ENCODE measurements at places on chromosomes 5 and 9.

DNA sequence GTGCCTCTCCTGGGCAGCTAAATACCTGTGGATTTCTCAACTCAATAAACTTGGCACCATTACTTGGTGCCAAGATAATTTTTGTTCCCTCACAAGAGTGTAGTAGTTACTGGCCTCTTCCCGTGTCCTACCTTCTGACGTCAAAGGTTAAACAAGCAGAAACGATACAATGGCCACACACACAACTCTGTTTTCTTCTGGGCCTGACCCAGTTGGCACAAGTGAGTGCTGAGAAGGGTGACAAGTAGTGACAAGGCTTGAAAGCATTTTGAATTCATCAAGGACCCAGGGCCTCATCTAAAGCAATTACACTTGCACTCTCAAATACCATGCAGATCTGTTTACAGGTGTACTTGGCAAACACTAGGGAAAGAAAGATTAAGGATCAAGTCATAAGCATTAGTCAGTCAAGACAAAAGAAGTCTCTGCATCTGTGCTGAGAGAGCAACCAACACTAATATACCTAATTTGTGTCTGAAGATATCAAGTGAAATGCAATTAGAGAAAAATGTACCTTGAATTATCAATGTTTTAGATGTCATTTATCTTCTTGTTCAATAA is 30.8 kb downstream of the RASEF start:
- no peak for DNase-seq

DNA sequence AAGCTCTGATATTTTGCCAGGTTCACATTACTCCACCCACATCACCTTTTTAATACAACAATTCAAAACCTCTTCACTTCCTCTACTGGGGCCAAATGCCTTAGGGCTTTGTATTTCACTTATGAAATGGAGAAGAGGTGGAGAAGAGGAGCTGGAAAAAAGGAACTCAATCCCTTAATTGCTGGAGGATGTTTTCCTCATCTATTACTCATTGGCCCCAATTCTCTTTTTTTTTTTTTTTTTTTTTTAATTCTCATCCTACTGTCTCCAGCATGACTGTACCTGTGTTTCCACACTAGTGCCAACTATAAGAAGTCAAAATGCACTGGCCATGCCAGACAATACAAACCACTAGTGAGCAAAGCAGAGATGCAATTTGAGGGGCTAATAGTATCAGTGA is 20.9 kb downstream of the FAM13B start:
- peak; percentile 84 for DNase-seq

GRCh38 chr5:36300191-36300926 is 1.3 kb downstream of the RANBP3L start:
- DNase-seq = no peak

DNA sequence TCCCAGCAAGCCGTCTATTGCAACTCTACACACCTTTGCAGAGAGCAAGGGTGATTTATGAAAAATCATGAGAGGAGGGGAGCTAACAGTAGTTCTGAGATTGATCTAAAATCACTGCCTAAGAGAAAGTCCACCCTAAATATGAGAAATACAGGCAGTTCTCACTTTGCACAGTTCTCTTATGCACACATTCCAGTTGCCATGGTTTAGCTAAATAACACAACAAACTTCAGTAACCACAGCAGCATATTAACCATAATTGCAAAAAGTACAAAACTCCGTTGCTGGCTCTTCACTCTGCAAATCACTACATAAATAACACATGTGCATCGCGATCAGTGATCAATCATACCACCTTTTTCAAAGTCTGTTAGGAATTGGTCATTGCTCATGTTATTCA is 31.1 kb downstream of the PGGT1B start:
- DNase-seq = no peak

- peak; percentile 20 for DNase-seq
These were observed 171.2 kb upstream of the MPDZ start for GRCh38 chr9:13450723-13451122.

DNA sequence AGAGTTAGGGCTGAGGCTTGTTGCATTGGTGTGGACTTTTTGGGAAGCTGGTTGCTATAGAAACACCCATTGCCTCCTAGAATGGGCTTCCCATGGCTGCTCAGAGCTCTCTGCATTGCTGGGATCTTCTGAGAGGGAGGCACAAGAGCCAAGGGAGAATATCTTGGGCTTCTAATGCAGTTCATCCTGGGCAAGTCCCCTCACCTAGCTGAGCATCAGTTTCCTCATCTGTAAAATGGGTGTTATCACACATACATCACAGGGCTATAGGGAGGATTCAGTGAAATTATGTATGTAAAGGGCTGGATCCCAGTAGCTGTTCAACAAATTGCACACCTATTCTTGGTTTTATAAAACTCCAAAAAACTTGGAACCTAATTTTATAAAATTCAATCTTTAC is 106.1 kb upstream of the ALDH1B1 start:
- DNase-seq = no peak

GRCh38 chr9:93574900-93575795 is 1.2 kb upstream of the PHF2 start:
- DNase-seq = no peak
